Renal cortical epithelial cell (primary cell): ENCODE measurements at places on chromosomes 6 and 20. TPM values are rescaled to one million over a fixed set of nuclear protein-coding genes. Genes with fewer than 3 reads are reported as not detected.

DNA sequence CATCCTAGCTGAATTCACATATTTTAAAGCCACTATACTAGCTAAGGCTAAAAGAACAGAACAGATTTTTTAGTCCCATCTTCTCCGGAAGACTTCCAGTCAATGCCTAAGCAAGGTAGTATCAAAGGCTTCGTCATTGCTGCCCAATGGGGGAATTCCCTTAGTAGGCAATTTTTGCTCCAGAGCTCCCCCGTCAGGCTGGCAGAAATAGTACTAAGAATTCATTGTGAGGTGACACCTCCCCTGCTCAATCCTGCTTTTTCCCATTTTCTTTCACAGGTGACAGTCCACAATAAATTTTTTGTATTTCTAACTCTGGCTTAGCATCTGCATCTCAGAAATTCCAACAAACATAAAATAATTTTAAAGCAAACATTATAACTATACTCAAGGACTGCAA is 52.8 kb upstream of the SRSF6 start:
- no peak for DNase-seq

DNA sequence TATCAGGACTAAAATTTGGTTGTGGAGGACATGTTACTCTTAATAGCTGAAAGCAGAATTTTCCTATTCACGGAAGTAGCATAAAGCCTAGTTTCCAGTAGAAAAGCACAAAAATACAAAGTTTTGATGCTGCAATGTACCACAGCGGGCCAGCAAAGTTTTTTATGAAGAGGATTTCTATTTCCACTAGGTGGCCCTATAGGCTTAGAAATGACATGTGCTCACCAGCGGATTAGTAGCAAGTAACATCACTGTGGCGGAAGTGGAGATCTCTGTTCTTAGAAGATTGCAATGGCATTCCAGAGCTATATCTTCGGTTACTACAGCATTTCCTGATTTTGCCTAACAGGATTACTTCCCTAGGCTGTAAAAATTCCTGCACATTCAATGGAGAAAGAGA is 1219.0 kb upstream of the EYS start:
- no peak for DNase-seq

DNA sequence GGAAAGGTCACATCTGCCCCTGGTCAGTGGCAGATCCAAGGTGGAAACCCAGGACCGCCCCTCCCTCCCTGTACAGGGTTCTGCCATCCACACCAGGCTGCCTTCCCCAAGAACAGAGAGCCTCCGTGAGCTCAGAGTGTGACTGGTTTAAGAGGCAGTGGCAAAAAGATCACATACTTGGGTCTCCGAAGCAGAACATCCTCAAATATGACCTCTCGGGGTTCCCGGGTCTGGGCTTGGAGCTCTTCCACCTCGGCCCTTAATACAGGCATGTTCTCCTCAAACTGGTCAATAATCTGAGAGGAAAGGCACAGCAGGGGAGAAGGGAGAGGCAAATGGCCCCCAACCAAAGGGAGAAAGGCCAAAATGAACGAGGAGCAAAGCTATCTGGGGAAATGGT is 14.8 kb downstream of the C20orf96 start:
- DNase-seq = no peak

DNA sequence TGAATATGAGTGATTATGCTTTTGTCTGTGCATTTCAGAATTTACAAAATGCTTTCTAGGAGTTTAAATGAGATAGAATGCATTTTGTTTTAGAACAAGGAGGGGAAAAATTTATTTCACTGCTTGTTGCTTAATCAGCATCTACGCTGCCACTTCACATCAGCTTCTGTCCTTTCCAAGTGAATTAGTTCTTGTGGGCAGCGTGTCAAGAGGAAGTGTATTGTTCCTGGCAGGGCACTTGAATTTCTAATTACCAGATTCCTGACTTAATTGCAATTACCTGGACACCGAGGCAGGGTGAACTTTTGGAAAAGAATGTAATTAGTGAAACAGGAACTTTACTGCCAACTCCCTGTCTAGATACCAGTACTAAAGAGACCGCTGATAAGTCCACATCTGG is 263.5 kb downstream of the TMEM242 start:
- DNase-seq = peak; percentile 75

GRCh38 chr6:159968295-159969203 is at the start of gene IGF2R:
Gene IGF2R, plus strand, starts transcription at chr6:159969082. Its CDS starts 165 bp downstream, at chr6:159969247.
- no peak for DNase-seq

DNA sequence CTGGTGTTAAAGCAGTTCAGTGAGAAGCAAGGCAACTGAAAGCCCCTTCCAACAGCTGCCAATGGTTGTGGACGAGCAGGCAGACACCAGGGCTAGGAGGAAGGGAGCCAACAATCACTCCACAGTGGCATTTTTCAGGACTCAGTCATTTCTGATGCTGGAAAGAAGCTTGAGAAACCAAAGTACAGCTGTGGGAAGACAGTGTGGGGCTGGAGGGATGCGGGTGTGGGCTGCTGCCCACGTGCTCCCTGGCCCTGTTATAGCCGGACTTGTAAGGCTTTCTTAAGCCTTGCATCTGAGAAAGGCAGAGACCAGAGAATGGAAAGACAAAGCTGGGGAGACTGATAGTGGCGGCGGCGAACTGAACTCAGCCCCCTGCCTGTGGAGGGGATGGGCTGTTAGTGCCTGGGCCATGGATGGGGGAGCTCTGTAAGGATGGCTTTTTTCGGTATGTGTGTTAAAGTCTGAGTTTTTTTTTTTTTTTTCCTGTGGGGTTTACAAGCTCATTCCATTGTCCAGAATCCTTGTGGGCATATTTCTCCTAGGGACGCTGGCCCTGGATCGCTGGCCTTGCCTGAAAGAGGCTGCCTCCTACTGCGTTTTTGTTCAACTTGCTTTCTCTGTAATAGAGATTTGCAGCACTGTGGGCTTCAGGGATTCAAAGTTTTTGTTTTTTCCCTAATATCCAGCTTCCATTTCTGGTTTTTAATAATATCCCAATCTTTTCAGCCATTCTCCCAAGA is 91.7 kb downstream of the GJA10 start:
- DNase-seq = peak; percentile 47

DNA sequence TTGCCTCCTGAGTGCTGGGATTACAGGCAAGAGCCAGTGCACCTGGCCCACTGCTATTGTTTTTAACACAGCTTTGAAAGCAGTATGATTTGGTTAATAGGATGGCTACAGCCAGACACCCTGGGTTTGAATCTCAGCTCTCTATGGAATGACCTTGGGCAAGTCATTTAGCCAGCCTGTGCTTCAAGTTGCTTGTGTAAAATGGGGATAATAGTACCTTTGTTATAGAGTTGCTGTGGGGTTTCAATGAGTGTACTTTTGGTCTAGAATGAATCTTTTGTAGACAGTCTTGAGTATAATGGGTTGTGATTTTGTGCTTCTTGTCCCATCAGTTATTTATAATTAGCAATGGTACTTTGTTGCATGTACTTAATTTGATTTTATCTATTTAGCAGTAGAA is 70.9 kb downstream of the JARID2 start:
- no peak for DNase-seq

DNA sequence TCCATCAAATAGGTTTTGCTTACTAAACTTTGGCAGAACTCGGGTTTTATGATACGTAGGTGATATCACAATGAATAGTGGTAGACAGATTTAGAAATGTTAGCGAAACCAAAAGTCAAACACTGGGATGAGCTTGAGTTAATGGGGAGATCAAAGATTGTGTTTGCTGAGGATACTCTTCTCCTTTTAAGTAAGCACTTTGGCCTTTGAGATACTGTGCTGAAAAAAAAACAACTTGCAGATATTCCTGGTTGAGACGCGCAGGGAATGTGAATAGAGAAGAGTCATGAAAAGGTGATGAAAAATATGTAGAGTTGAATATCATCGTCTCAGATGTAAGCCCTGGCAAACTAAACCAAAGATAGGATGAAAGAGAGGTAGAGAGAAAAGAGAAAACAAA is 48.3 kb downstream of the TRMT11 start:
- DNase-seq = no peak

DNA sequence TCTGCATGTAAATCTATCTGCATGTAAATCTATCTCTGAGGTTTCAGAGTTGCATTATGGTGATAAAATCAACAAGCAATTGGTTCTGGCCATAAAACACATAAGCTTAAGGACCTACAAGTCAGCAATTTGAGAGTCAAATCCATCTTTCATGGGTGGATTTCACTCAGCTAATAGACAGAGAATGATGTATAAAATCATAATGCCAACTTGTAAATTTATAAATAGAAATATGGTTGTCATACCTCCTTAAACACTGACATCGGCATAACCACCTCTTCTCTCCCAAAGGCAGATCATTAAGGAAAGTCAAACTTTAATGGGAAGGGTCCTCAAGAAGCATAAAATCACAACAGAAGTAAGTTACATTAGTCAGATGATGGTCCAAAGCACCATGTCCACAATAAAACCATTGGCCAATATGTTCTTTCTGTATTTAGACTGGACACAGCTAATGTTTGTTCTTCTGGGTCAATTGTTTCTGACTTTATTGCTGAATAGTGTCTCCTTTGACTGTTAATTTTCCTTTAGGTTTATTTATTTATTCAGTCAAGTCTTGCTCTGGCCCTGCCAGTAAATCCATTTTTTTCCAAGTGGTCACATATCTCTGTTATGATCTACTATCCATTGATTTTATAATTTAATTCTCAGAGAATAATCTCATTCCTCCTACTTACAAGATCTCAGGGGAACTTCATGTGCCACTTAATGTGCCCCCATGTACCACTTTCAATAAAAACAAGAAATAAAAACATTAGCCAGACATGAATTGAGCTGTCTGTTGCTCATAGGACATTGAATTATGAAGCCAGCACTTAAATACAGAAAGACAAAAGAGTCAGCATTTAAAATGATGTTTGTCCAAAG is 382.9 kb upstream of the IRAK1BP1 start:
- no peak for DNase-seq

- no peak for DNase-seq
These were observed 10.5 kb upstream of the EPB41L2 start for GRCh38 chr6:131073577-131073976.

GRCh38 chr6:132902901-132903300 is 88.5 kb downstream of the RPS12 start:
- no peak for DNase-seq

- no peak for DNase-seq
These were observed 7.7 kb downstream of the TTBK1 start for GRCh38 chr6:43250992-43251373.

DNA sequence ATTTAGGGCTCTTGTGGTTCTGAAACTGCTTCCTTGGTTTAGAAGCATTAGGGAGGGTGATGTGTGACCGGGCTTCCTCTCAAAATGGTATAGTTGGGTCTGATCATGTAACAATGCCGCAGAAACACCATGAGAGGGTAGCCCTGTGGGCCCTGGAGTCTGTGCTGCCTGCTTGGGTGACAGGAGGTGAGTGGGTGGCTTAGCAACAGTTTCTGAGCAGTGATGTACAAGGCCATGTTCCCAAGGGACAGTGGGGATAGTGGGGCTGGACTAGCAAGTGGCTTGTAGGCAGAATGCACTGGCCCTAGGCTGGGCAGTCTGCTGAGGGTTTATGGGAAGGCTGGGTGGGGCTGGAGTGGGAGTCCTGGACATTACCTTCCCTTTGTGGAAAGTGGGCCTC is 106.9 kb upstream of the MYL9 start:
- no peak for DNase-seq

DNA sequence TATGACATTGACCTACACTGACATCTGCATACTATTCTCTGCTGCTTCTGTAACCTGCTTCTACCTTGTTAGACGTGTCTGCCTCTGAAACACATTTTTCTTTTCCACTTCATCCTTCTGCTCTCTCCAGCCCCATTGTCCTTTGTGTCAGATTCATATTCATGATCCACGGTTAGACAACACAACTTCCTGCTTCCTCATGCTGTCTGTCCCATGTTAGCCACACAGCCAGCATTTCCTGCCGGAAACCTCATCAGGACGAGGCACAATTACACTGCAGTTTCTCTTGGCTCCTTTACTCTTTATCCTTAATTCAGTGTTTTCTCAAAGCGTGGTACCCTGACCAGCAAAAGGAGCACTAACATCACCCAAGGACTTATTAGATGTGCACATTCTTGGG is 150.2 kb downstream of the TBC1D7 start:
- DNase-seq = no peak

GRCh38 chr6:26028746-26029569 is 58.3 kb upstream of the HFE start:
- no peak for DNase-seq

- DNase-seq = no peak
These were observed 509.9 kb downstream of the TENT5A start for GRCh38 chr6:81242624-81243023.

DNA sequence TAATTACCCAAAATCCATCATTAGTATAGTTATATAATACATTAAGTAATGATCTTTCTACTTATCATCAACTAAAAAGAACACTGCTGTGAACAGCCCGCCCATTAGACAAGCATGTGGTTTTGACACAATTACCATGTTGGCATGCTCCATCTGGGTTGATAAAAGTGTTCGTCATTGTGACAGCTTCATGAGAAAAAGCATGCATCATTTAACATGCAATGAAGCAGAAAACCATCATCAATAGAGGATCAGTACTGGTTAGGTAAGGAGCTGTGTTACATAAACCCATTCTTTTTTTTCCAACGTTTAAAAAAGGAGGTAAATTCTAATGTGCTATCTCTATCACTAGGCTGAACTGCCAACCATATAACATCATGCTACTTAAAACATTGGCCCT is 101.9 kb downstream of the EPB41L2 start:
- peak; percentile 89 for DNase-seq

DNA sequence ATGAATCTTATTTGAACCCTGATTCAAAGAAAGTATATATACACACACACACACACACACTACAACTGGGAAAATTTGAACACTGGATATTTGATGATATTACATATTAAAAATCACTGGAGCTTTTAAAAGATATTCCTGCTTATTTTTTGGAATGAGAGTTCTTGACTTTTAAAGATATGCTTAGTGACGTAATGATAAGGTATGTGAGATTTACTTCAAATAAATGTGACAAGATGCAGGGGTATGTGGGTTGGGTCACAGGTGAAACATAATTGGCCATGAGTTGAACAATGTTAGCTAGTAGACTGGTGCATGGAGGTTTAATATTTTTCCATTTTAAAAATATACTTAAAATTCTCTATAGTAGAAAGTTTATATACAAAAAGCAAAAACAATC is 258.6 kb downstream of the CBLN4 start:
- DNase-seq = no peak

DNA sequence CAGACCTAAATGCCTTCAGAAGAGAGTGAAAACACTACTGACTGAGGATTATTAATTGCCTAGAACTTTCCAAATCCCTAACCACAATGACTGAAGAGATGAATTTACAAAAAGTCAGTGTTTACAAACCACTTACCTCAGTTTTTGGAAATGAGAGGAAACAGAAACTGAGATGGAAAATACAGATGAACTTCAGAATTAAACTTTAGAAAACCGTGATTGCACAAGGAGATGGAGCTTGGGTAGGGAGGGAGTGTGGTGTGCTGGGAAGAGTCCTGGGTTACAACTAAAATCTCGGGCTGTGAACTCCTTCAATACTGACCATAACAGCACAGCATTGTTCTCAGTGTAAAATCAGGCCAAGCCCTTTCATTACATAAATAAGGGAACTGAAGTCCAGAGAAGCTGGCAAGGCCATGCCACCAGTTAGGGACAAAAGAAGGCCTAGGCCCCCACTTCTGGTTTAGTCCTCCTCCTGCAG is 4.0 kb downstream of the ELMO2 start:
- peak; percentile 62 for DNase-seq

CD164 gene
- 248 and 303 TPM in 2 replicates for total RNA-seq

CLPSL1 gene
- total RNA-seq = not detected in 2 replicates

PXDC1 gene
- total RNA-seq = 29.0 and 62.0 TPM in 2 replicates

MYH7B gene
- 0.05 TPM in 1 of 2 replicates, not detected in the other for total RNA-seq

PNPLA1 gene
- not detected in 2 replicates for total RNA-seq

MRAP2 gene
- total RNA-seq = 1.7 and 7.5 TPM in 2 replicates

FNDC1 gene
- 0.10 TPM in 1 of 2 replicates, not detected in the other for total RNA-seq

ATF6B gene
- total RNA-seq = 16.5 and 26.2 TPM in 2 replicates

CRISP3 gene
- not detected in 2 replicates for total RNA-seq
